ENCODE measurements at places on chromosomes 4 and X.

- no peak for DNase-seq
Measured at GRCh38 chrX:21806691-21807090, 32.7 kb upstream of the MBTPS2 start.

DNA sequence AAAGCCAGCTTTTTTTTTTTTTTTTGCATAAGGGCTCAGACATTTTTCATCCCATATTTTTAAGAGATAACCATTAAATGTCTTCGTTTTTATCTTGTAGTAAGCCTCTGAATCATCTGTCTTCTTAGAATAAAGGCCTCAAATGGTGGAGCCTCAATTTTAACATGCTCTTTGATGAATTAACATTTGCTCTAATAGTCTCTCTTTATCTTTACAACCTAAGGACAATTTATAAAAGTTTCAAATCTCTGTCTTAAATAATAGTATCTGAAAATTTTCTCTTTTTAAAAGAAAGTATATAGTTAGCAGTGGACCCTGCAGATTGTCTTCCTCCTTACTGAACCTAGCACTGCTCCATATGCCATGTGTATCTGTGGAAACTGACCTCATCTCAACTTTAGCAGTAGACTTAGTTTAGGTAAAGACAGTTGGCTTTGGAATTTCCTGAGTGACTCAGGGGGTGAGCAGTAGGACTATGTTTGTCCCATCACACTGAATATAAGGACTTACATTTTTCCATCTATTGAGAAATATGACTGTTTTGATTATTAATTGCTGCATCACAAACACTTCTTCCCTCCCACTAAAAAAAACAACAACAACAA lies 1658.0 kb downstream of the STIM2 start:
- DNase-seq, result no peak

- DNase-seq, result no peak
Measured at GRCh38 chr4:123102897-123103471, 180.6 kb upstream of the NUDT6 start.

DNA sequence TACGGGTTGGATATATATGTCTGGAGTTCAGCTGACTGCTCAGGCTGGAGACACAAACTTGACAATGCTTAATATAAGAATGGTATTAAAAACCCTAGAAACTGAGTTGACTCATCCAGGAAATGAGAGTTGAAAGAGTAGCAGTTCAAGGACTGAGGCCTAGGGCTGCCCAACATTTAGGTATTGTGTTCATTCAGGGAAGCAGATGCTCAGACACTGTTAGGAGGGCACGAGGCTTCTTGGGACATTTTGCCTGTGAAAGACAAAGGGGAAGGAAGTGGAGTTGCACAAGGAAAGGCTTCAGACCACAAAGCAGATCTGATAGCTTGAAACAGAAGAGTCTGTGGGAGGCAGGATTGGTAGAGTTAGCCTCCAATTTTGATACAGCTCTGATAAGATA lies 52.0 kb upstream of the HS3ST1 start:
- no peak for DNase-seq

GRCh38 chr4:43066415-43066814 lies 173.9 kb downstream of the GRXCR1 start:
- no peak for DNase-seq

GRCh38 chrX:3743801-3744439 lies 30.5 kb upstream of the PRKX start:
- DNase-seq, result no peak

DNA sequence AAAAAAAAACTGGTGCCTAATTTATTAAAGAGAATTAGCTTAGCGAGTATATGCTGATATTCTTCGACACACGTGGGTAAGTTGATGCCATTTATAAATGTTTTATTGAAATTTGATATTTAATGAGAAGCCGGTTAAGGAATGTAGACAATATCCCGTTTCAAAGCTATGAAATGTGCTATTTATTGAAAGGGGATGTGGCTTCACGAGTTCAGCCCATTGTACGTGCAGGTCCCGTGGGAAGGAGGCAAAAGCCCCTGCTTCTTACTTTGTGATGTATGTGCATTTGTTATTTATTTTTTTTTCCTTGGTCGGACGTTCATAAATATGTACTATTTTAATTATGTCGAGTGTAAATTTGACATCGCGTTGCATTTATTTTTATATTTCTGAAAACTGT lies 20.2 kb downstream of the SHOX start:
- DNase-seq, result no peak

DNA sequence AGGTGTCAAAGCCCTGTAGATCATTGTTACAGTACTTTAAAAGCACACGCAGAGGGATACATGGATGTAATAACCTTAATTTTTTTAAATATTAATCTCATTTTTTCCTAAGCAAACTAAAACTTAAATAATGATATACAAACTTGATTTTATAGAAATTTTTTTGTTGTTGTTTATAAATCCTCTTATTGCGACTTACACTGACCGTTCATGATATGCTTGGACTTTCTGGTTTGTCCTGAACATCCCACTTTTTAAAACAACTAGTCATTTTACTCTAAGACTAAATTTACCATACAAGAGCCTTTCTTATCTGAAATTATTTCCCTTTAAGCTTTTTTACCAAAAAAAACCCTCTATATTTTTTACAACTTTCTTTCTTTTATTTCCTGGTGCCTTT lies 2106.0 kb downstream of the PCDH7 start:
- no peak for DNase-seq

GRCh38 chrX:41516999-41517765 lies 70.0 kb downstream of the NYX start:
- DNase-seq, result no peak

DNA sequence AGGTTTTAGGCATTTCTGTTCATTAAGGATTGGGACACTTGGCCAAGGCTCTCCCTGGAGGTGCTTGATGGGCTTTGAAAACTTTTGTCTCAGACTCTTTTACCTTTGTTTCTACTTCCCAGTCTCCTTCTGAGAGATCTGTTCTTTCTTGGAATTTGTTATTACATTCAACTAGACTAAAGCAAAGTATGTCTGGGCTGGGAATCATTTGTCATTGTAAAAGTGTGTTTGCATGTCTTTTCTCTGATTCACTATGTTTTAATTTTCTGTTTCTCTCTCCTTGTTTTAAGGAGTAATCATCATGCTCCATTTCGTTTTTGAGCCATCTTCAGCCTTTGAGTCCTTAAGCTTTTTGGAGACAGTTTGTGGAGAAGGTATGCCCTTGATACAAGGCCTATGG lies 12.2 kb upstream of the PGRMC2 start:
- DNase-seq, result no peak

GRCh38 chr4:958696-959337 lies 14.6 kb downstream of the DGKQ start:
- DNase-seq, result no peak

DNA sequence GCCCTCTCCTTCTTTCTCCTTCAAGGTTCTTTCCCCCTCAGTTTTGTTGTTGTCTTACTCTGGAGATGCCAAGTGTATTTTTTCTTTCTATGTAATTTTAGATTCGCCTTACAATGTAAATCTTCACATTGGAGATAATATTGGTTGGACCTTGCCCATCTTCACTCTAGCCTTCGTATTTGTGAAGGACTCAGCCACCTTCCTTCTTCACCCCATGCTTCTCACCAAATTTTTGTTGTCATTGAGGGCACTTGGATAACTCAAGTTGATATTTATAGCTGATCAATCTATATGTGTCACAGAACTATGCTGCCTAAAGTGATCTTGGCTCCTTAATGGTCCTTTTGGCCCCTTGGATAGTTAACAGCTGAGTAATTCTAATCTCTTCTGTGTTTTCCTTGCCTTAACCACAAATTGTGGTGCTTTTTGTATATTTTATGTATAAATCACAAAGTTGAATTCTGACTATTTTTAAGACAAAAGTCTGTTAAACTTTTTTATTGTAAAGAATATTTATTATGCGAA lies 6.5 kb downstream of the SPRY1 start:
- no peak for DNase-seq

- DNase-seq, result no peak
Measured at GRCh38 chrX:148161701-148162100, 180.6 kb downstream of the FMR1NB start.

DNA sequence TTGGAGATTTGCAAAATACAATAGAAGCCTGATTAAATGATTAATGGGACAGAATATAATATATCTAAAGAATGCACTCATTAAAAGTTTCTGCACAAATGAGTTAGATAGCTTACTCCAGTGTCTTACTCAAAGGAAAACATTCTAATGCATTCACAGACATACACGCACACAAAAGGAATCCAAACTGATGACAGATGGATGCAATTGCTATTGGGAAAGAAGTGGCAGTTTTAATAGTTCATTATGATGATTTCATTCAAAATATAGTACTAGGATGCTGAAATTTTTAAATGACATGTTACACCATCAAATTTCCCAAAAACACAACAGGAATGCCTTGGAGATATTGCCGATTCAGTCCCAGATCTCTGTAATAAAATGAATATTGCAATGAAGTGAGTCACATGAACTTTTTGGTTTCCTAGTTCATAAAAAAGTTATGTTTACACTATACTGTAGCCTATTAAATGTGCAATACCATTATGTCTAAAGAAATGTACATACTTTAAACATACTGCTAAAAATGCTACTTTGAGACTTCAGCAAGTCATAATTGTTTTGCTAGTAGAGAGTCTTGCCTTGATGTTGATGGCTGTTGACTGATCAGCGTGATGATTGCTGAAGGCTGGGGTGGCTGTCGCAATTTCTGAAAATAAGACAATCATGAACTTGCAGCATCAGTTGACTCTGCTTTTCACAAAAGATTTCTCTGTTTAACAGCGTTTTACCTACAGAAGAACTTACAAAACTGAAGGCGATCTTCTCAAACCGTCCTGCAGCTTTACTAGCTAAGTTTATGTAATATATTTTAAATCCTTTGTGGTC lies 45.6 kb downstream of the BBS12 start:
- no peak for DNase-seq

DNA sequence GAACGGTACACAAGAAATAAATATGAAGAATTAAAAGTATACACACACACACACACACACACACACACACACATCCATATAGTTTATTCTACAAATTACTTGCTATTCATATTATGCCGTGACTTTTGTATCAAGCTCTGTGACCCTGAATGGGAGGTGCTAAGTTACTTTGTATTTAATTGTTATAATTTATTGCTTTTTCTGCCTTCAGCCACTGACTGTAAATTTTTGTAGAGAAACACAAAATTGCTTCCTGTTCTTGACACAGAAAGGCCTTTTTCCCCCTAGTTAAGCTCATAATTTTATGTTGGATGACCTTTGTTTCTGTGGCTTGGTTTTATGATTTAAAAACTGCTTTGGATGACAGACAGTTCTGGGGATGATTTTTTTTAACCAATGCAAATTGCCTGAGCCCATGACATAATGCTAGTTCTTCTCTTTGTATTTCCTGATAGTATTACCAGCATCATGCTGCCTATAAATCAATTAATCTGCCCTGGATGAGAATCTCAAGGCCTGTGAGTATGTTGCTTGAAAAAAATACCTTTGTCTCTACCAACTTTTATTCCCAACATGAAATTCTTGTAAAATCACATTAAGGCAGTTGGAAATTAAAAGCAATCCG lies 140.0 kb downstream of the FMR1NB start:
- no peak for DNase-seq

DNA sequence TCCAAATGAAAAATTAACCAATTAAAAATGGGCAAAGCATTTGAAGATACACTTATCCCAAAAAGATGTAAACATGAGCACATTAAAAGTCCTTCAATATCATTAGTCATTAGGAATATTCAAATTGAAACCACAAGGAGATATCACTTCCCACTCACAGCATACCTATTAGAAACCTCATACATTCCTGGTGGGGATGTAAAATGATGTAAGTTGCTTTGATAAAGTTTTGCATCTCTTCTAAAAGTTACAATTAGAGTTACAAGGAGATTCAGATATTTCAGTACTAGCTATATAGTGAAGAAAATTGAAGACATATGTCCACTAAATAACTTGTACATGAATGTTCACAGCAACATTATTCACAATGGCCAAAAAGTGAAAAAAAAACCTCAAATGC lies 1109.3 kb upstream of the LCORL start:
- no peak for DNase-seq

DNA sequence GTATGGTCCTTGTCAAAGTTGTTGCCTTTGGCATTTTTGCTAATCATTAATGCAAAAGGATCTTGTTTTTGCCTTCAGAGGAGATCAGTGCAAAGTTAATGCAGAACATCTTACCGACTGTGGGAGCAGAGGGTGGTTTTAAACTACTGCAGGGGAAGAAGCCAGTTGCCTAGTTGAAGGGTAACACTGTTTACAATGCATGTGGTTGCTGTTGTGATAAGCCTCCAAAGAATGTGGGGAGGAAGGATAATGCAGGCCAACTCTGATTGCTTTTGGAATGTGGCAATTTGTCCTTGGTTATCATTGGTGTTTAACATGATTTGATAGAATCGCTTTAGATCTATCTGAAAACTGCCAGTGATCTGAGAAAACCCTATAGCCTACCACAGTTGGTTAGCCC lies 204.3 kb upstream of the TLL1 start:
- no peak for DNase-seq

GRCh38 chr4:156898373-156899117 lies 73.1 kb downstream of the PDGFC start:
- no peak for DNase-seq

- DNase-seq, result no peak
Measured at GRCh38 chr4:139975830-139976272, 178.1 kb downstream of the MAML3 start.

- DNase-seq, result no peak
Measured at GRCh38 chr4:110184791-110185155, 13.6 kb downstream of the ELOVL6 start.

DNA sequence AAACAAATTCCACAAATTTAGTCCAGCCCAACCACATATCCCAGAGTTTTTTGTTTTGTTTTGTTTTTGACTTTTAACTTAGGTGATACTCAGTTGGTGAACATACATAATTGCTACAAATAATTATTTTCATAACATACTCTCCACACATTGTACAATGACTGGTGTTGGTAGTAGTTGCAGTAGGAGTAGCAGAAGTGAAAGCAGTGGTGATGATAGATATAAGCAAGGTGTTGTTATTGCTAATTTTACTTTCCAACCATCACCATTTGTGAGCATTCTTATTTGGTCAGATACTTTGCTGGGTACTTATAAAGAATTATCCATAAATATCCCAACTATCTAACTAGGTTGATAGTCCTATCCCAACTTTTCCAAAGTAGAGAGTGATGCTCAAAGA lies 47.3 kb downstream of the ARHGAP24 start:
- no peak for DNase-seq

- DNase-seq, result no peak
Measured at GRCh38 chr4:5887011-5887360, 5.9 kb downstream of the CRMP1 start.

GRCh38 chr4:85933291-85933640 lies 426.6 kb downstream of the MAPK10 start:
- no peak for DNase-seq

GRCh38 chr4:153067376-153067775 lies 131.3 kb downstream of the FHDC1 start:
- DNase-seq, result no peak

- no peak for DNase-seq
Measured at GRCh38 chr4:136829280-136829679, 703.0 kb downstream of the PCDH18 start.

GRCh38 chrX:50723006-50723405 lies 91.0 kb downstream of the SHROOM4 start:
- no peak for DNase-seq

GRCh38 chr4:181677201-181677600 lies 566.0 kb upstream of the TENM3 start:
- DNase-seq, result no peak

- DNase-seq, result no peak
Measured at GRCh38 chr4:38105475-38106220, 145.4 kb downstream of the PTTG2 start.
